Stimulated activated CD4-positive, alpha-beta T cell treated with anti-CD3 and anti-CD28 coated beads, Interleukin-4, amount 100 ng/mL, for 48 hours (primary cell): ENCODE measurements at places on chromosomes 5 and 9.

GRCh38 chr9:133580419-133580738 lies 28.8 kb downstream of the FAM163B start:
- no peak for DNase-seq

DNA sequence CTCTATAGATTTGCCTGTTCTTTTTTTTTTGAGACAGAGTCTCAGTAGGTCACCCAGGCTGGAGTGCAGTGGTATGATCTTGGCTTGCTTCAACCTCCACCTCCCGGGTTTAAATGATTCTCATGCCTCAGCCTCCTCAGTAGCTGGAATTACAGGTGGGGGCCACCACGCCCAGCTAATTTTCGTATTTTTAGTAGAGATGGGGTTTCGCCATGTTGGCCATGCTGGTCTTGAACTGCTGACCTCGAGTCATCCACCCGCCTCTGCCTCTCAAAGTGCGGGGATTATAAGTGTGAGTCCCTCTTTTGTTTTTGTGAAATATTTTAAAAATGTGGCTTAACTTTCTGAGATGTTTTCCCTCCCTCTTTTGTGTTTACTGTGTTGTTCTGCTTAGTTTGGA lies 29.2 kb downstream of the HSPA4 start:
- DNase-seq = no peak

DNA sequence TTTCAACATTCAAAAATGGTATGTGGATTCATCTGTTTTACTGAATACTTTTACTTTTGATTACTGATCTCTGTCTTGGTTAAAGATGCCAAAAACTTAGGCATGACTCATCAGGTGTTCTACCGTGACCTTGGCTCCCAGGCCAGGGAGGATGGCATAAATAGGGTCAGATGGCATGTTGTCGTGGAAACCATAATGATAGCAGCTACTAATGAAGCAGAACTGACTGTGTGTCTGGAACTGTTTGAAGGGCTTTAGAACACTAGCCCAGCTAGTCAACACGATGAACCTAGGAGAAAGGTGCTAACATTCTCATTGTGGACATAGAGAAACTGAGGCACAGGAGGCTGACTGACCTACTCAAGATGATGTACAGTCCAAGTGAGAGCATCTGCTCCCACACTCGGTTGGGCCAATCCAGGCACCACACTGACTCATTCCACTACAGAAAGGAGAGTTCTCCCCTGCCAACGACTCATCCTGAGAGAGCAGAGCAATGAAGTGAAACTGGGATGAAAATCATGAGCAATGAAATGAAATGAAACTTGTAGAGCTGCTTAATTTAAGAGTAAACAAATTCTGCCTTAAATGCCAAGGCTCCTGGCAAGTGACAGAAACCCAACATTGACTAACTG lies 116.0 kb downstream of the TENT4A start:
- DNase-seq = peak; percentile 39

DNA sequence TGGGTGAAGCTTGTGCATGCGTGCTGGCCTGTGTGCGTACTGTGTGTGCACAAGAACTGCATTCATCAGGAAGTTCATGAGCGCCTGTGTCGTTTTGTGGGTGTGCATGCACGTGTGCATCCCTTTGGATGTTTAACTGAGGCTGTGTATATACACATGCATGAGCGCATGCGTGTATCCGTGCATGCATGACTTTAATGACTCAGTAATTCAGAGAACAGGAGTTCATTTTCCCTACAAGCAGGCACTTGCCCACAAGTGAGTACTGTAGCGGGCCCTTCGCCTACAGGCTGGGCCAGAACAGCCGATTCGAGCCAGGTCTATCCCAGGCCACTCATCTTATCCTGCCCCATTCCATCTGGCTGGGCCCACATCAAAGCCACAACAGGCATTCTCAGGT lies 29.8 kb downstream of the CORO2A start:
- DNase-seq = no peak

DNA sequence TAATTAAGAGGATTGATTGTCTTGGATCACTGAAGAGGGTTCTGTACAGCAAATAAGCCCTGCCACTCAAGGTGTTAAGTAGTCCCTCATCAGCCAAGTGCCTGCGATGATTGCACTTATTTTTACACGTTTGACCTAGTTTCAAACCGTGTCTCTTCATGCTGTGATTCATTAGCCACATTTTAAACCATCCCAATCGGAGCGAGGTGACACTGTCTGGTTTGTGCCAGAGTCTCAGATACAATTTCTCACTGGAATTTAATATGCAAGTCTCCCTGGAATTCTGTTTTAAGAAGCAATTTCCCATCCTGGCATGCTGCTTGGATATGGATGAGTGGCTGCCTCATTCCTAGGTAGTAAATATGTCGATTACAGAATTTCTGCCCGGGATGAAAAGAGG lies 1.6 kb downstream of the INSYN2B start:
- no peak for DNase-seq
